ENCODE measurements at places on chromosomes 4 and X. TPM values are rescaled to one million over a fixed set of nuclear protein-coding genes. Genes with fewer than 3 reads are reported as not detected.

Gene GPRIN3
- total RNA-seq: 10.1 TPM

Gene GAB3
- 0.37 TPM for total RNA-seq

DNA sequence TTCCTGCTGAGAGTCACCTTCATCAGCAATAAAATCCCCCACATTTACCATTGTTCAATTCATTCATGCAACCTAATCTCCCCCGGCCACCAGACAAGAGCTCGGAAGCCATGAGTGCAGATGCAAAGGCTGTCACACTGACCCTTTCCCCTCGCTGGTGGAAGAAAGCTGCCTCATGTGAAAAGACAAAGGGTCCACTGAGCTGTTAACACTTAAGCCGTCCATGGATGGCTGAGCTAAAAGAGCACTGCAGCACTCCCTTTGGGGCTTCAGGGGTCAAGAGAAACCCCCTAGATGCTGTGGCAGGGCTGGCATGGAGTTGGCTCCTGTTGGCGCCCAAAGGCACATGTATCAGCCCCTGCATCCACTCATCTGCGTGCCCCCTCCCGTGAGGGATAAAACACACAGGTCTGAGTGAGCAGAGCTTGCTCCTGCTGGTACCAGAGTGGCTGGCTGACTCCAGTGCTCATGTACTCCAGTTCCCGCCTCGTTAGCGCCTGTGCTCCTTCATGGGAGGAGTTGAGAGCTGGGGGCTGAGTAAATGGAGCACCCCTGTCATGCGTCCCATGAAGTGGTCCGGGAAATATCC is 216.5 kb downstream of the PDHA2 start:
- H3K4me3 ChIP-seq: no peak overlapping the region
- no peak for DNase-seq
- H3K27me3 ChIP-seq: no peaks in the 10 kb centered on the region
- H3K27ac ChIP-seq: no peak overlapping the region
- no peaks in the 10 kb centered on the region for H3K4me1 ChIP-seq
- H3K36me3 ChIP-seq: no peaks in the 10 kb centered on the region

- peaks cover 65% of the 10 kb centered on the region for H3K27me3 ChIP-seq
- peaks cover 9% of the 10 kb centered on the region for H3K4me1 ChIP-seq
- DNase-seq: peak; percentile 18
- no peaks in the 10 kb centered on the region for H3K36me3 ChIP-seq
- H3K4me3 ChIP-seq: peak overlapping the region; percentile 42
Measured at GRCh38 chrX:134544513-134545151, 84.7 kb downstream of the HPRT1 start.

DNA sequence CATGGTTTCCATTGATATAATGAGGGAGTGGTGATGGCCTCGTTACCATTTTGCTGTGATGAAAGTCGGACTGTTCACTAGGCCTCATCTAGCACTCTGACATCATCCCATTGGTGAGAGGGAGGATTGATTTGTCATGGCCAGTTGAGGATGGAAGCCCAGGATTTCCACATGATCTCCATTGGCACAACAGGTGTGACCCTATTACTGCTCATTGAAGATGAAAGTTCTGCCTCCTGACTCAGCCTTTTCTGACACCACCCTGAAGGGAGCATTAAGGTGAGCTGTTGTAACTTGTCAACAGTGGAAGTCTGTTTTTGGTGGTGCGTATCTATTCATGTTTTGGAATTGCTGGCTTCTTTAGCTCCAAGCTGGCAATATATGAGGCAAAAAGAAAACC is 144.2 kb downstream of the PABPC4L start:
- no peak for DNase-seq
- no peaks in the 10 kb centered on the region for H3K36me3 ChIP-seq
- H3K27ac ChIP-seq: no peak overlapping the region
- no peak overlapping the region for H3K4me3 ChIP-seq
- no peaks in the 10 kb centered on the region for H3K4me1 ChIP-seq
- H3K27me3 ChIP-seq: no peaks in the 10 kb centered on the region

DNA sequence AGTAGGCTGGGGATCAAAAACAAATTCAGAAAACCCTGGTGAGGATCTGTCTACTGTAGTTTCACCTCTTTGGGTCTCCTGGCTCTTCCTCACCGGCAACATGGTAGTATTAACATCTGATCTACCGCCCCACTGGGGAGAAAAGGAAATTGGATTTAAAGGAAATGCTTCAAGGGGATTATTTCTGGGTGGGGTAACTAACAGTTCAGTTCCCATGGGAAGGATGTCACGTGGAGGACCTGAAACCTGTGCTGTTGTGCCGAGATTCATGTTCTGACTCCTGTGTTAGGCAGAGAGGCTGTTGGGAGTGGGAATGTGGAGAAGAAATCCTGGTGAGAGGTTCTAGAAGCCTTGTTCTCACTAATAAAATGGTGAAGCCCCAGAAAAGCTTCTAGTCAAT is 254.4 kb downstream of the BCOR start:
- H3K36me3 ChIP-seq: no peaks in the 10 kb centered on the region
- no peak for DNase-seq
- H3K4me3 ChIP-seq: no peak overlapping the region
- no peaks in the 10 kb centered on the region for H3K4me1 ChIP-seq
- H3K27me3 ChIP-seq: no peaks in the 10 kb centered on the region
- H3K27ac ChIP-seq: no peak overlapping the region

DNA sequence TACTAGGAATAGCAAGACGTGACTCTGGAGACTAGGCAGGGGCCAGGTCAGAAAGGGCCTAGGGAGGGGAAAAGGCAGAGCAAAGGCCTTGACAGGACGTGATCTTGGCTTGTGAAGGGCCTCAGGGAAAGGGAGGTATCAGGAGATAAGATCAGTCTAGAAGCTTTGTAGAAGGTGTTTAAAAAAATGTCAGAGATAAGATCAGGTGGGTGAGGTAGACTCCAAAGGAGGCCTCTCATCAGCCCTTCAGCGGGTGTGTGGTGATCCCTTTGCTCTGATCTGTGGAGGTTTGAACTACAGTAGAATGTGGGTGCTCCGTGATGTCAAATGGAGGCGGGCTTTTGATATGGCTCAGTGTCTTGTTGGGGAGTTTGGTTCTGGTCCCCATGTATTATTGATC is 78.8 kb upstream of the PRPS1 start:
- H3K36me3 ChIP-seq: no peaks in the 10 kb centered on the region
- no peak for DNase-seq
- no peaks in the 10 kb centered on the region for H3K4me1 ChIP-seq
- H3K4me3 ChIP-seq: no peak overlapping the region

DNA sequence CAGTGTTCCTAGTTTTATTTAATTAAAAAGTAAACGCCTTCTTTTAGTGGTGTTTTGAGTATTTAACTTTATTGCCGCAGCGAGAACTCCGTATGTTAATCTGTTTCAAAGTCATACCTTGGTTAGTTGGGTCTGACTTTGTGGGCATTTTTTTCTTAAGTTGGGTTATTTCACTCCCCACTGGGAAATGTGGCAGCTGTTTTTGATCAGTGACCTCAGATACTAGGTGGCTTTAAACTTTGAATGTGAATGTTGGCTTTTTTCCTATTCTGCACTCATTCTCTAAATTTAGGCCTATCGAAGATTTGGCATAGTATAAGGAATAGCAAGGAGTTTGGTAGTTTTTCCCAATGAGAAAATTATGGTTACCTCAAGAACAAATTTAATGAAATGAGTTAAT is 85.9 kb downstream of the FIP1L1 start:
- DNase-seq: no peak
- no peaks in the 10 kb centered on the region for H3K4me1 ChIP-seq
- no peaks in the 10 kb centered on the region for H3K27me3 ChIP-seq
- no peak overlapping the region for H3K27ac ChIP-seq
